ENCODE measurements at places on chromosomes 12 and 14.
A peak's percentile ranks its signal among the peaks of the same experiment; 100 is the strongest.

GRCh38 chr12:90896164-90896563, 58.8 kb downstream of the CCER1 start:
- no peak for DNase-seq

GRCh38 chr12:92340003-92340402, 194.4 kb upstream of the BTG1 start:
- DNase-seq, result no peak

DNA sequence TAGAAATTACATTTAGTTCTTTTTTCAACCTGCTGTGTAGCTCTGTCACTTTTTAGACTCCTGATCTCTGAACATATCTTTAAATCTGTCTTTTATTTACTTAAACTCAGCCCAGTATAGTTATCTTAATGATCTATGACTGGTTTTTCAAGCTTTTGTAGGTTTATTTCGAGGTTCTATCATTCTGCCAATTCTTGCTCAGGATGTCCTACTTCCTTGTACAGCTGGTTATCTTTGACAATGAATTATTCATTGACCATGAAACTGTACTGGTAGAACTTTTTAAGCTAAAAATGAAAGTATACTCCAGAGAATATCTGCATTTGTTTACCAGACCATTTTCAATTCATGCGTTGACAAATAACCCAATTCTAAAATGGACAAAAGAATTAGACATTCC, 37.8 kb downstream of the TC2N start:
- DNase-seq, result no peak

GRCh38 chr12:110693731-110694130, 4.8 kb upstream of the HVCN1 start:
- DNase-seq, result no peak

GRCh38 chr14:51715742-51716141, 64.0 kb downstream of the FRMD6 start:
- DNase-seq, result no peak

DNA sequence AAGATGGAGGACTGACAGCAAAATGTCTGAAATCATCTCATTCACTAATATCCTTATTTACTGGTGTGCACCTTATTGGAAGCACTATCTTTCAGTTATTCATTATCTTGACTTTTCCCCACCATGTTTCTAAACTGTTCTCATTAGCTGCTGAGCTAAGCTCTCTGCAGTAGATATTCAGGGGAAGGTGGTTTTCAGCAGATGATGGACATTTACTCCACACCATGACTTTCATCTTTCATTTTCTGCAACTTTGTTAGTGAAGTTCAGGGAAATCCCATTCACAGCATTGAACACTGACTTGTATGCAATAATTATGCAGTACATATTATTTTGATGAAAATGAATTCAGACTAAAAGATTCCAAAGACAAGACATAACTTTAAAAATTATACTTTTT, 373.6 kb upstream of the FLRT2 start:
- DNase-seq, result no peak

DNA sequence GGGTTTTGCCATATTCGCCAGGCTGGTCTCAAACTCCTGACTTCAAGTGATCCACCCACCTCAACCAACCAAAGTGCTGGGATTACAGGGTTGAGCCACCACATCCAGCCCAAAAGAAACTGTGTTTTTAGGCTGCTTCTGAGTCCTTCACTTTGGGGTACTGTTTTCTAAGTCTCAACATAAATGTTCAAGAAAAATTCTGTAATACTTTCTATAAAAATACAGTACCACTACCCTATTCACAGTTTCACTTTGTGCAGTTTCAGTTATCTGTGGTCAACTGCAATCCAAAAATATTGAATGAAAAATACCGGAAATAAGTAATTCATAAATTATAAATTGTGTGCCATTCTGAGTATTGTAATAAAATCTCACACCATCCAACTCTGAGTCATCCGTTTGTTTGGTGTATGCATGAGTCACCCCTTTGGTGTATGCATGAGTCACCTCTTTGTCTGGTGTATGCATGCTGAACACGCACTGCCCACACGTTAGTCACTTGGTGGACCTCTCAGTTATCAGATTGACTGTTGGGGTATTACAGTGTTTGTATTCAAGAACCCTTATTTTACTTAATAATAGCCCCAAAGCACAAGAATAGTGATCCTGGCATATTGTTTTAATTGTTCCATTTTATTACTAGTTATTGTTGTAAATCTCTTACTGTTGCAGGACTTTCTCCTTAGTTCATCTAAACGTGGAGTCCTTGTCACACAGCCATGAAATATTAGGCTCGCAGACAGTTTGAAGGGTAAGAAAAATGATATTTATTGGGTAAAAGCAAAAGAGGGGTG, 190.2 kb downstream of the FSCB start:
- DNase-seq, result no peak

DNA sequence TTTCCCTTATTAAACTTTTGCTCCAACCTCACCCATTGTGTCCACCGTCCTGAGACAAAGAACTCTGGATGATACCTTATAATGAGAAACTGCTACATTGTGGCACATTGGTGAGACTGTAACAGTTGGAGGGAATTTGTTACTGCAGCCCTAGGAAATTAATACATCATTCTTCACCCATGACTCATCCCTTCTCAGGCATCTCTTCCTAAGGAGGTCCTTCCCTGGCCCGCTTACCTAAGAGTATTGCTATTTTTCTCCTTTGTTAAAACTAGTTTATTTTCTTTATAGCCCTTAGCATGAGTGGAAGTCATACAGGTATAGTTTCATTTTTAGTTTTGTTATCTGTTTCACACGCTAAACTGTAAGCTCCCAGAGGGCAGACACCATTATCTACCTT, 87.1 kb downstream of the TMEM260 start:
- DNase-seq, result no peak

DNA sequence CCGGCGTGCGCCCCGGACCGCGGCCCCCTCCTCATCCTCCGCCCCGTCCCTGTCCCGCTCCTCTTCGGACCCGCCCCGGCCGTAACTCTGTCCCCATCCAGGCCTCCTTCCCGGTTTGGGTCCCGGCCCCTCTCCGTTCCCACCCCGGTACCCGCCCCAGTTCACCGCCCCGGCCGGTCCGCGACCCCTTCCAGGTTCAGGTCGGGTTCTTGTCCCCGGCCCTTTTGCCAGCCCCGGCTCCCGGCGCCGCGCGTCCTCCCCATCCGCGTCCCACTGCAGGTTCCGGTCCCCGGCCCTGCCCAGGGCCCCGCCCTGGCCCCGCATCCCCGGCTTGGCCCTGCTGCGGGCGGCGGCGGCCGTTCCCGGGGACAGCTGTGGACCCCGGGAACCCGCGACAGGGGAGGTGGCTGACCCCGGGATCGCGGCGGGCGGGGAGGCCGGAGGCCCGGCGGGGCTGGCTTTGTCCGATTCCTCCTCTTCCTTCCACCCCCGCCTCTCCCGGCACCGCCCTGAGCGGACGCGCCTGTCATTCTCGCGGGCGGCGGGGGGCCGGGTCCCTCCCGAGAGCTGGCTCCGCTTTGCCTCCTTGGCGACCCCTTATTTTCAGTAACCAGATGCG, 601 bp downstream of the KLC1 start:
- DNase-seq, result peak; percentile 81

GRCh38 chr12:59425798-59426197, 170.0 kb upstream of the SLC16A7 start:
- no peak for DNase-seq

DNA sequence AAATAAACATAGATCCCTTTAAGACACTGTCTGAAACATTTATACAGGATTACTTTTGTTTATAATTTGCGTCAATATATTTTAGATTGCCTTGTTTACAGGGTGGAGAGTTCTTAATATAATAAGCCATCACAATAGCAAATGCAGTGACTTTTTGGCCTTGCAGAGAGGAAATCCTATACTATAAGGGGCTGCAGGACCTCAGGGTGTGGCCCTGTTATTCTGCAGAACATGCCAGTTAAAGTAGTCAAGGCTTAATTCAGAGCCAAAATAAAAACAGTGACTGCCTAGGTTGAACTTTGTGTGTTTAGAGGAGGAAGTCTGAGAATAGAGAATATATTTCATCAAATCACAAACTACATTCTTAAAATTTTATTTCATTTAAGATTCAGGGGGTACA, 381.6 kb downstream of the DUSP6 start:
- DNase-seq, result no peak

DNA sequence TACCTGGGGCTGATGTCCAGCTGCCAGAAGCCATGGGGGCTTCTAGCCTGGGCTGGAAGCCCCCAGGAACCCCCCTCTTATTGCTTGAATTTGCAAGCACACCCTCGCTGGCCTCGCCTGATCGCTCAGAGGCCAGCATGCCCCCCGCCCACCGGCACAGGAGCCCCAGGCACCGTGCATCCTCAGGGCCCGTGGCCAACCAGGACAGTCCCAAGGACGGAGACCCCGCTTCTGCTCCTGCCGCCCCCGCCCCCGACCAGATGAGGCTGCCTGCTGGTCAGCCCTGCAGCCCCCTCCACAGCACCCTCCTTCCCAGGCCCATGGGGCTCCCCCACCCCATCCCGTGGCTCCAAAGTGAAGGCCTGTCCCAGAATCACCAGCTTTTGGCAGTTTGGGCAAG, 21.2 kb downstream of the RAB35 start:
- no peak for DNase-seq

GRCh38 chr14:83096092-83096491, 1562.4 kb upstream of the SEL1L start:
- DNase-seq, result no peak

GRCh38 chr12:131900397-131900796, 6.0 kb downstream of the ULK1 start:
- DNase-seq, result no peak

All from GM20000 (cell line).